ENCODE measurements at places on chromosomes 16 and 17.

GRCh38 chr16:49556606-49557446 is 183.2 kb downstream of the C16orf78 start:
- DNase-seq: peak; percentile 60

DNA sequence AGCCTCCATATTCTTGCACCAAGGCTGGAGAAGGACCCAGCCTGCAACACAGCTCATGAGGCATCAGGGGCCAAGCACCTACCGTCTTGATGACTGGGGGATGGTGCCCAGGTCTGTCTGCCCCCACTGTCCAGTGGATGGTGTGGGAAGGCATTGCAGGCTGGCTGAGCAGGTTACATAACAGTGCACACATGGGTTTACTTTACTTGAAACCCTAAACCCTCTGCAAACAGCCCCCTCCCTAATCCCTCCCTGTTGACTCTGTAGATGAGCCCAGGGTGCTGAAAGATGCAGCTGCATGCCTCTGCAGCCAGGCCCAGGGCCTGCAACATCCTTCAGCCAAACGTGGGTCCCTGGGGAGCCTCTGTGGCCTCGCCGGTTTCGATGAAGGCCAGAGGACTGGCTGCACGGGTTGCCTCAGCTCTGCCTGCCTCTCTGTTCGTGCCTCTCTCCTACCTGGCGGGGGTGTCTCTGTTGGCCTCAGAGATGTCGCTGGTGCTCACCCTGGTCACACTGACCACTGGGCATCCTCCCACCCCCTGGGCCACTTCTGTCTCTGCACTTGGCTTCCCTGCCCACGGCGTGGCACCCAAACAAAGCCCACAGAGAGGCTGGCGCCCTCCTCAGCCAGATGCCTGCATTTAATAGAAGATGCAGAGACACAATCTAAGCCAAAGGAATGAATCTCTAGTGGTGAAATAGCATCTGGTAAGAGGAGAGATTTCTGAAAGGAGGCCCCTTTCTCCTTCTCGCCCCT is 95.1 kb downstream of the METRNL start:
- no peak for DNase-seq

- no peak for DNase-seq
These were observed 5.9 kb downstream of the UBALD2 start for GRCh38 chr17:76270770-76271668.

GRCh38 chr16:86668136-86668910 is 90.0 kb downstream of the FOXL1 start:
- DNase-seq: no peak

GRCh38 chr17:34308371-34308770 is 10.9 kb upstream of the CCL8 start:
- no peak for DNase-seq

DNA sequence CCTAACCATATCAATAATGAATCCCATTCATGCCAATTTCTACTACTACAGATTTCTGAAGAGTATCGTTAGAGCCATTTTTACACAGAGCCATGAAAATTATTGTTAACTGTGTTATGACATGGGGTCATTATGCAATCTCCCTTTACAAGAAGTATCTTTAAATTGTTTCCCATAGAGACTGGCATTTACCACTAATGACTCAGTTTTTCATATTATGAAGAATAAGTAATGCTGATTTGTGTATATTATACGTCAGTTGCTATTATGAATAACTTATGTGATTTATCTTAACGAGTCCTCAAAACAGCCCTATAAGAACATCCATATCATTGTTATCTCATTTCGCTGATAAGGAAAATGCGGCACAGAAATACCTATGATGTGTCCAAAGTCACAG is 173.8 kb downstream of the KCNJ2 start:
- peak; percentile 46 for DNase-seq

DNA sequence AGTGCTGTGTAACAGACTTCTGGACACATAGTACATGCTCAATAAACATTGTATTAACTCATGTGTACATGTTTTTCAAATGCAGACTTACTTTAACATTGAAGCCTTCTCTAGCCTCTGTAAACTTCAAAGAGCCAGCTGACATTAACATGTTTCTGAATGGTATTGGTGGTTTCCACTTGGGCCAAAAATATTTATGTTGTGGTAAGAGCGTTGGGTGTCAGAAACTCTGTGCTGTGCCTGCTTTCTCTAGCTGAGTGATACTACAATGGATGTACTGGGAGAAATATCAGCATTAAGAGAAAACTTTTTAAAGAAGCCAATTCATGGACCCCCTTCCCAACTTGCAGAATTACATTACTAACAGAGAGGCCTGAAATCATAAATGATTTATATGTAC is 1951.7 kb downstream of the TP53TG3F start:
- DNase-seq: no peak
